ENCODE measurements at places on chromosomes 12 and 14. TPM values are rescaled to one million over a fixed set of nuclear protein-coding genes. Genes with fewer than 3 reads are reported as not detected.
A peak's percentile ranks its signal among the peaks of the same experiment; 100 is the strongest.

- no peak for DNase-seq
- H3K27ac ChIP-seq, result no peak overlapping the region
- no peaks in the 10 kb centered on the region for H3K27me3 ChIP-seq
- no peak overlapping the region for H3K4me3 ChIP-seq
- H3K4me1 ChIP-seq, result no peaks in the 10 kb centered on the region
These were observed 42.0 kb downstream of the NAA25 start for GRCh38 chr12:112066566-112066965.

PRPH gene
- 0.70 TPM for total RNA-seq

ESR2 gene
- 0.20 TPM for total RNA-seq

DNA sequence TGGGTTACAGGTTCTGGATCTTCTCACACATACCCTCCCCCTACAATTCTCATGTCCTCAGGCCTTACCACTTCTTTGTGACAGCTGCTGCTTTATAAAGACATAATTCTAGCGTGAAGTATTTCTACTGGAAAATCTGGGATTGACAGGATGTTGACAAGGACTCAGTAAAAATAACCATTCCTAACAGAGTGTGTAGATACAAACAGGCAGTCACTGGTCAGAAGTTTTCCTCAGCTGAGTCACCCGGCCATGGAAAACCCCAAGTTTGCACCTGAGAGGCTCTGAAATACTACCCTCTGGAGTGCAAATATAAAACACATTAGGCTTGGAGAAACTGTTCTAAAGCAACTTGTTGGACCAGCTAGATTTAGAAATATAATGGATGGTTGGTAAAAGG is 54.4 kb downstream of the SPPL3 start:
- H3K27me3 ChIP-seq, result no peaks in the 10 kb centered on the region
- H3K36me3 ChIP-seq, result peaks cover under 1% of the 10 kb centered on the region
- peaks cover 26% of the 10 kb centered on the region for H3K4me1 ChIP-seq
- no peak overlapping the region for H3K27ac ChIP-seq

DNA sequence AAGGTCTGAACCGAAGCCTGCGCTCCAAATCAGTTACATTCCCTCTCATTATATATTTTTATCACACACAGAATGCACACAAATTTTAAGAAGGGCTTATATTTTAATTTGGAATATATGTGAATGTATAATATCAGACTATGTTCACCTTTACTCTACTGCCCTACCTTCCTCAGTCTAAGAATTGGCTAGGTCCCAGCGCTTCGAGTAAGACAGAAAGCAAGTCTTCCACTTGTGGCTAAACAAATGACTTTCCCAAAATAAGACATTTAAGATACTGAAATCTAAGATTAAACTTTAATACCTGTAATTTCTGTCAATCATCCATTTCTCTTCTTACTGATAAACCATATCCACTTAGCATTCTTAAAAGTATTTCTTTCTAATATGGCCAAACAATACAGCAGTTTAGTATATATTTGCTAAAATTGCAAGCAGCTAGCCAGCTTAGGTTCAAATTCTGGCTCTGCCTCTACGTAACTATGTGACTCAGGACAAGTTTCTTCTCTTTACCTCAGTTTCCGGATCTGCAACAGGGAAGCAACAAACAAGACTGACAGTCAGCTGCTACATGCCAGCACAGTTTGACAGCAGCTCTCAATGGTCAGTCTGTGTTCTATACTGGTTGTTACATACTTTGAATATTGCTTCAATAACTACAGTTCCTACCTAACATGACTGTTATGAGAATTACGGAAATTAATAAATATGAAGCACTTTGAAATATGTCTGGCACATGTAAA is 2.0 kb downstream of the INTS13 start:
- peaks cover 4% of the 10 kb centered on the region for H3K36me3 ChIP-seq
- H3K27ac ChIP-seq, result no peak overlapping the region
- peaks cover 51% of the 10 kb centered on the region for H3K4me1 ChIP-seq
- peak overlapping the region; percentile 73 for H3K4me3 ChIP-seq
- no peak for DNase-seq

- no peak overlapping the region for H3K27ac ChIP-seq
- DNase-seq, result no peak
- H3K4me3 ChIP-seq, result no peak overlapping the region
- peaks cover 3% of the 10 kb centered on the region for H3K4me1 ChIP-seq
- no peaks in the 10 kb centered on the region for H3K27me3 ChIP-seq
- peaks cover 10% of the 10 kb centered on the region for H3K36me3 ChIP-seq
These were observed 11.0 kb downstream of the ZBTB39 start for GRCh38 chr12:56995201-56995929.

DNA sequence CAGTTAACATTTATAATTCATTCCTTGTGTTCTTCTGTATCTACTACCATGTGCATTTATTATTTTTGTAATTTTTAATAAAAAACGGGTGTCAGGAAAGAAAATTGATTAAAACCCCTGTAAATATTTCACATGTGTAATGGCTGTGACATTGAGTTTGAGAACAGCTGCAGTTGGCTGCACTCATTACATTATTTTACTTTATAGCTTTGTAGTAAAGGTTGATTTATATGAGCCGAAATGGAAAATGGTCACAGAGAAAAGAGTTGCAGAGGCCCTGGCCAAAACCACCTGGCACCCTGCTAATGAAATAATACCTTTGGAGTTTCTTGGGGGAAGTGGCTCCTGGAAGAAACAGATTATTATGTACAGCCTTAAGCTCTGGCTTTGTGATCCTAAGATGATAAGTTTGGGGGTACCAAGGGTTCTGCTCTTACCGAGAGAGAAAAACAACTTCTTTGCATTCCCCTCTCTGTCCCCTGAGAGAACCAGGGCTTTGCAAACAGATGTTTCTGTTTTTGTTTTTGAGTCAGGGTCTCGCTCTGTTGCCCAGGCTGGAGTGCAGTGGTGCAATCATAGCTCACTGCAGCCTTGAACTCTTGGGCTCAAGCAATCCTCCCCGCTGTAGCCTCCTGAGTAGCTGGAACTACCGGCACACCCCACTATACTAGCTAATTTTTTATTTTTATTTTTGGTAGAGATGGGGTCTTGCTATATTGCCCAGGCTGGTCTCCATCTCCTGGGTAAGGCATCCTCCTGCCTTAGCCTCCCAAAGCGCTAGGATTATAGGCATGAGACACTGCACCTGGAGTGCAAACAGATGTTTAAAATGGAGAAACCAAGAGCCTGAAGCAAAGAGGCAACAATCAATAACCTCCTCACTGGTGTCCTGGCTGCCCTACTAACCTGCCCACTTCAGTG is 9.7 kb upstream of the DYNLL1 start:
- no peak overlapping the region for H3K4me3 ChIP-seq
- DNase-seq, result no peak
- H3K4me1 ChIP-seq, result peaks cover 16% of the 10 kb centered on the region
- no peaks in the 10 kb centered on the region for H3K27me3 ChIP-seq
- peaks cover 7% of the 10 kb centered on the region for H3K36me3 ChIP-seq

DNA sequence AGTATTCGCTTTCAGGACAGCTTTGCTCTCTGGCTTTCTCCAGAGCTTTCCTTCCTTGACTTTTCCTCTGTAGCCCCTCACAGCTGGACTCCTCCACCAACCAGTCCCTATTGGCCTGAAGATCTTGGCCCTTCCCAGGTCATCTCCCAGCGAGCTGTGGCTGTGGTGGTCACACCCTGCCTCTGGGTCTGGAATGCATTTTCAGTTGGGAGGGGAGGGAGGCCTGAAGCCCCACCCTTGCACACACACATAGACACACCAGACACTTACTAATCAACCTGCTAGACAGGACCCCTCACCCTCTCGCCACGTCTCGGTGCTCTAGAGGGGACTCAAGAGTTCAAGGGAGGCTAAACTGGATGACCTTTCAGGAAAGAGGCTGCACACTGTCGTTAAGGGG is 13.9 kb downstream of the JDP2 start:
- H3K4me1 ChIP-seq, result no peaks in the 10 kb centered on the region
- DNase-seq, result no peak
- H3K4me3 ChIP-seq, result no peak overlapping the region

DNA sequence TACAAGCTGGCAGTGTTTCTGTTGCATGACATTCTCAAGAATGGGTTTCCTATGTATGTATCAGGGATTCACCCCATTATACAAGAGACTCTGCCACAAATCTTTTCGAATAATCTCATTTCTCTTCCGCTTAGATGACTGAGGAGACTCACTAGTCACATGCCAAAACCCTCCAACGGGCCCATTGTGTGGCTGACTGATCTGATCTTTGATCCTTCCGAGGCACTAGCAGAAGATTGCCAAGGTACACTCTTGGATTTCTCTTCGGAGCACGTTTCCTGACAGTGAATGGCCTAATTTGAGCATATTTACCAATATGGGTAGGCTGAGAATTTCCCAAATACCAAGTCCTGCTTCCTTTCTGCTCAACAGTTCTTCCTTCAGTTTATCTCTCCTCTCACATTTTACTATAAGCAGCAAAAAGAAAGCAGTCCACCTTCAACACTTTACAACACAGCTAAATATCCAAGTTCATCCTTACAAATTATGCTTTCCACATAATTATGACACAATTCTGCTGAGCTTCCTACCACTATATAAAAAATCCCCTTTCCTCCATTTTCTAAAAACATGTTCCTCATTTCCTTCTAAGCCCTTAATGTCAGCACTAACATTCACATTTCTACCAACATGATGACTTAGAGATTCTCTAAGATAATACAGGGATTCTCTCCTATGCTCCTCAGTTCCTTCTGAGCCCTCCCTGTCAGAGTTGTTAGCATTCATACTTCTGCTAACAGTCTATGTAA is 11.0 kb downstream of the PRPH start:
- no peak overlapping the region for H3K4me3 ChIP-seq
- H3K27me3 ChIP-seq, result peaks cover 63% of the 10 kb centered on the region
- DNase-seq, result no peak

CAPS2 gene
- total RNA-seq, result 7.3 TPM

HPD gene
- total RNA-seq, result 0.21 TPM

DNA sequence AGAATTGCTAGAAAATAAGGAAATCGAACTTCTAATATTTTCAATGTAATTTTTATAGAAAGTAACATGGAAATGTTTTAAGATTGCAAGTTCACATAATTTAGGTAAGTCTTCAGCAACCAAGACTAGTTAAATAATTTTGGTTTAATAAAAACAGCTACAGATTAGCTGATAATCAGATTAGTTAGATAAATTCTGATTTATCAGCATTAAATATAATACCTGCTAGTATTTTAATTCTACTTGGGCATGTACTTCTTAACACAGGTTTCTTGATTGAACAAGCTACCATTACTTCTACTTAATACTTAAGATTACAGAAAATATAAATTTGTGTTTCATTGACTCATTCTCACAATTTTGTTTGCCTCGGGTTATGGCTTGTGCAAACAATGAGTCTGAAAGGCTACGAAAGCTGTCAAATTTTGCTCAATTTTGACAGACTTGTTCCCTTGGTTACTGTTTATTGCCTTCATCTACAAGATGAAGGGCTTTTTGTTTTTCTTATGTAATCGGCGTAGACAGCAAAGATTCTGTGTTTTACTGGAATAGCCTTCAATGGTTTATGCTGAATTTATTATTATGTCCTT is 116.1 kb upstream of the NUDT4 start:
- H3K4me3 ChIP-seq, result no peak overlapping the region
- peaks cover 10% of the 10 kb centered on the region for H3K4me1 ChIP-seq
- H3K36me3 ChIP-seq, result no peaks in the 10 kb centered on the region
- no peak for DNase-seq
- no peak overlapping the region for H3K27ac ChIP-seq

DNA sequence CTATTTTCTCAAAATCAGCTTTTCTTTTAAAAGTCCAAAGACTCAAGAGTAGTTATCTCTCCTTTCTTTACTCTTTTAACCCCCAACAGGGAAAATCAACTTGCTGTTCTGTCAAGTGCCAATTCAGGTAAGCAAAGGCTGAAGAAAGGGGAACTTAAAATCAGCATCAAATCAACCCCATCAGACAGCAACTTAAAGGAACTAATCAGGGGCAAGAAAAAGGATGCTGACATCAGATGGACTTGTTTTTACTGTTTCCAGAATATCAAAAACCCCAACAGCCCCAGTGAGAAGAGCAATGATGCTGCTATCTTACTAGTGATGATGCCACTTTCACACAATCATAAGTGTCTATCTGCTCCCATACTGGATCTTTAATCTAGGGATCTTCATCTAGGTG is 3.4 kb downstream of the BAZ2A start:
- H3K27me3 ChIP-seq, result no peaks in the 10 kb centered on the region
- peaks cover 51% of the 10 kb centered on the region for H3K4me1 ChIP-seq

- peaks cover 17% of the 10 kb centered on the region for H3K36me3 ChIP-seq
- H3K27ac ChIP-seq, result peak overlapping the region; percentile 99
- H3K4me1 ChIP-seq, result peaks cover 38% of the 10 kb centered on the region
These were observed 671 bp downstream of the ESYT1 start for GRCh38 chr12:56128670-56129205.

DNA sequence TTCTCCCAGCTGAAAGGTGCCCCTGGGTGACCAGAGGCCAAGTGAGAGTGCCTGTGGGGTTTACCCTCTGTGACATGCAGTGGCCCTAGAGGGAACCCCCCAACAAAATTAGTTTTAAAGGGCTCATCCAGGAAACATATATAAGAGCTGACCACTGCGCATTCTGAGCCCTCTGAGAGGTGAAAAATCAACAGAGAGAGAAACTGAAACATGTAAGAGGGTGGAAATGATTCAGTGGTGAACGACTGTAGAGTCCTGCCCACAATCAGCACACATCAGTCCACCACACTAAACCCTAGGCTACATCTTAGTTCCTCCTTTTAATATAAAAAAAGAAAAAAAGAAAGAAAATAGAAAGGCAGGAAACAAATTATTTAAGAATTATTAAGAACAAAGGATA is 21.0 kb upstream of the ACSM4 start:
- H3K36me3 ChIP-seq, result peaks cover 13% of the 10 kb centered on the region
- peaks cover 5% of the 10 kb centered on the region for H3K27me3 ChIP-seq
- no peak overlapping the region for H3K27ac ChIP-seq
- H3K4me3 ChIP-seq, result peak overlapping the region; percentile 38
- H3K4me1 ChIP-seq, result peaks cover 14% of the 10 kb centered on the region

- H3K27ac ChIP-seq, result no peak overlapping the region
- no peak overlapping the region for H3K4me3 ChIP-seq
- no peak for DNase-seq
- peaks cover 5% of the 10 kb centered on the region for H3K4me1 ChIP-seq
These were observed 77.6 kb upstream of the NID2 start for GRCh38 chr14:52146504-52146903.

GRCh38 chr12:75685617-75686225 is 174.3 kb upstream of the KRR1 start:
- H3K27ac ChIP-seq, result no peak overlapping the region
- no peak overlapping the region for H3K4me3 ChIP-seq
- H3K27me3 ChIP-seq, result no peaks in the 10 kb centered on the region
- no peak for DNase-seq
- peaks cover 7% of the 10 kb centered on the region for H3K36me3 ChIP-seq

- DNase-seq, result no peak
- no peak overlapping the region for H3K4me3 ChIP-seq
- H3K27me3 ChIP-seq, result no peaks in the 10 kb centered on the region
- H3K27ac ChIP-seq, result no peak overlapping the region
- peaks cover 19% of the 10 kb centered on the region for H3K4me1 ChIP-seq
These were observed 79.9 kb downstream of the ARF6 start for GRCh38 chr14:49972823-49973222.

MYF6 gene
- not detected for total RNA-seq

- peak overlapping the region; percentile 83 for H3K4me3 ChIP-seq
- peaks cover 14% of the 10 kb centered on the region for H3K36me3 ChIP-seq
- H3K27me3 ChIP-seq, result no peaks in the 10 kb centered on the region
- DNase-seq, result no peak
- peak overlapping the region; percentile 1 for H3K27ac ChIP-seq
These were observed 5.8 kb downstream of the CCNB1IP1 start for GRCh38 chr14:20327005-20327869.

SLCO1B3 gene
- not detected for total RNA-seq

All from neural crest cell (in vitro differentiated cells).